ENCODE measurements at places on chromosomes 5 and 9.

DNA sequence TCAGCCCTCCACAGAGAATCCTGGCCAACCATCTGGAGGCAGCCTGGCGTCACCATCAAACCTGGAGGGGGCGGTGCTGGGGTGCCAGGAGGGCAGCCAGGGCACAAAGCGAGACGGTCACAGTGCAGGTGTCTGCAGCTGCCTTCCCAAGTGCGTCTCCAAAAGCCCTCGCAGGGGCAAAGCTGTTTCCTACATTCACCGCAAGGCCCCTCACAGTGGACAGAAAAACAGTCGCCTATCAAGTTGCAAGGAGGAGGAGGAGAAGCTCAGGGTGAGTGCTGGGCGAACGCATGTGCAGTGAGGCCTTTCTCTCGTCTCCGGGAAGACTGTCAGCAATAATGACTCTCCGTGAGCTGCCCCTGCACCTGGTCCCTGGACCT is 18.0 kb upstream of the LHX3 start:
- DNase-seq: no peak

- DNase-seq: no peak
These were observed 1.8 kb downstream of the MARCHF6 start for GRCh38 chr5:10355071-10355889.

DNA sequence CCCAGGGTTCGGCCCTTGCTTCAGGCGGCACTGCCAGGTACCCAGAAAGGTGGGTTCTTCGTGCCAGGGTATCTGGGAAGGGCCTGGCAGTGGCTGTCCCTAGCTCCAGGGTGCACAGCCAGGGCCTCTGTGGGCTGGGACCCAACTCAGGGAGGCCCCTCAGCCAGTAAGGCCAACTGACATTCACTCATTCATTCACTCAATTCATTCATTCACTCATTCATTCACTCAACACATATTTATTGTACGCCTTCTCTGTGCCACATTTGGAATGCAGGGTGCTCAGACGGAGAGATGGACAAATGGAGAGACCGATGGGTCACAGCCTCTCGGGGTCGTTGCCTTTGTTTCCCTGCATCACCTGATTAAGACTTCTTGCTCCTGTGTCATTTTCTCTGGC is 154.9 kb downstream of the GAPVD1 start:
- no peak for DNase-seq

- no peak for DNase-seq
These were observed 133.9 kb downstream of the DROSHA start for GRCh38 chr5:31397926-31398557.

DNA sequence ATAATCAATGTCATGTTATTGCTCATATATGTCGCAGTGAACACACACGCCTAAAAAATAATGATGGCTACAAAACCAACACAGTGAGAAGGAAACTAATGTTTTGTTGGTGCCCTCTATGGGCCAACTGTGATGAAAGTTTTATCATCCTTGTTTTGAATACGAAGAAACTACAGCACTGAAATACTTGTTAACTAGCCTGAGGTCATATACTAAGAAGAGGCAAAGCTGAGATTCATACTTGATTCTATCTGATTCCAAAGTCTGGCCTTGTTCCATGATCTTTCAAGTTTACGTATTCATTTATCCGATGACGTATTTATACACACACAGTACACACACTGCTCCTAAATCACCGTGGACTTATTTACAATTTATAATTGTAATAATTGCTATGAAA is 16.1 kb upstream of the DRD1 start:
- DNase-seq: no peak

- DNase-seq: no peak
These were observed 11.4 kb upstream of the C5orf63 start for GRCh38 chr5:127084656-127085055.

DNA sequence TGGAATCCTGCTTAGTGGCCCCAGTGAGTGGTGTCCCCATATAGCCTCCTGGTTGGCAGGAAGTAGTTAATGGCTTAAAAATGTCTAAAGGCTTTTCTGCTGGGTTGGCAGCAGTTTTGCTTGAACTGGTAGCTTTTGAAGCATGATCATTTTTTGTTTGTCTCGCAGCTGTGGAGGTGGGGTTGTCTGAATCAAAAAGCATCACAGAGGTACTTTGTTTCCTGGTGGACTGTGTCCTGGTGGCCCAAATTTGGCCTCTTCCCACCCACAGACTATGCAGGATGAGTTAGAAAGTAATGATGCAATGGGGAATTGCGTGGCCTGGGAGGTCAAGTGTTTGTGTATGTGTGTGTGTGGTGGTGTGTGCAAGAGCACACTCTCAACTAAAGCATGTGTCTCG is 322.7 kb downstream of the ARHGEF28 start:
- DNase-seq: no peak

- DNase-seq: no peak
These were observed 234.5 kb downstream of the PAPPA start for GRCh38 chr9:116387934-116388698.

GRCh38 chr9:116646661-116647514 is 40.2 kb upstream of the TRIM32 start:
- peak; percentile 18 for DNase-seq

DNA sequence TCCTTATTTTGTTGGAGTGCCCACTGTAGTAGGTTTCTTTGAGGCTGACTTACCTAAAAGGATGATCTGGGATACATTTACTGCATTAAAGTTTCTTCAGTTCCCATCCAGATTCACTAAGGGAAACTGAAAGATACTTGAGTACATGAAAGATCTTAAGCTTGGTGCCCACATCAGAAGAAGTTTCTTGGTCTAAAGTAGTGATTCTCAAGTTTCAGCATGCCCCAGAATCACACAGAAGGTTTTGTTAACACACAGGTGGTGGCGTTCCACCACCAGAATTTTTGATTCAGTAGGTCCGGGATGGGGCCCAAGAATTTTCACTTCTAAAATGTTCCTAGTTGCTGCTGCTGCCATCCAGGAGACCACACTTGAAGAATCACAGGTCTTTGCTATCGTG is 171.0 kb downstream of the ZNF462 start:
- DNase-seq: no peak

DNA sequence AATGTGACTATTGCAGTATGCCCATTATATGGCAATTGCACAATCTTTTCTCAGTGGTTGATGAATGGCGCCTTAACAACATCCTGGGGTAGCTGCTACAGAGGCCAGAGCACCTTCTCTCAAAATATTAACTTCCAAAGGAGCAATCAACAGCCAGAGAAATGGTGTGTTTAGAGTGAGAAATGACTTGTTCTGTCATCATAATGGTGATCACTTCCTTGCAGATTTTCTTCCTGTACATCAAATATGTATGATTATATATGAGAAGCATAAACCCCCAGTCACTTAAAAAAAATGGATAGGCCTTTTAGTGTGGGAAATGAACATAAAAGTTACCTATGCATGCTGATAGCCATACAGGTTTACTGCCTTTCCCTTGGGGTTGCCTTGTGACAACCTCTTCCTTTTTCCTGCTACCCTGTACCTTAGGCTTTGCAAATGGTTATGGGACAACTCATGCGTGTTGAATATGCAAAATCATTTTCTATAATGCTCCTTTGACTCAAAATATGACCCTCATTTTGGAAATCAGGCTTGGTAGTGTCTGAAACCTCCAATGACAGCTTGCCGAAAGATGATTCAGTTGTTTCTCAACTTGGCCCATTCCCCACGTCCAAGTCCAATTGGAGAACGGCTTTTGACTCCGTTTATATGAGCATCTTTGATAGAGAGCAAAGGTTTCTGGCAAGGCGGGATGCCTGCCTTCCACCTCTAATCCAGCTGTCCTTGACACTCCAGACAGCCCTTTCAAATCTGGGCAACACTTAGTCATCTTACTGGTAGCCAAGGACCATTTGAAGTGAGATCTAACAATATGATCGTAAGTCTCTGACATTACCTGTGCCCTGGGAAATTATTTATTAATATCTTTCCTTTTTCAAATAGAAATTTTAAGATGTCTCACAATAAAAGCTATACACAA is 69.3 kb downstream of the SLC1A1 start:
- no peak for DNase-seq

GRCh38 chr5:114007678-114008077 is 354.2 kb upstream of the KCNN2 start:
- DNase-seq: no peak

GRCh38 chr5:59104400-59105127 is 521.7 kb downstream of the RAB3C start:
- no peak for DNase-seq

DNA sequence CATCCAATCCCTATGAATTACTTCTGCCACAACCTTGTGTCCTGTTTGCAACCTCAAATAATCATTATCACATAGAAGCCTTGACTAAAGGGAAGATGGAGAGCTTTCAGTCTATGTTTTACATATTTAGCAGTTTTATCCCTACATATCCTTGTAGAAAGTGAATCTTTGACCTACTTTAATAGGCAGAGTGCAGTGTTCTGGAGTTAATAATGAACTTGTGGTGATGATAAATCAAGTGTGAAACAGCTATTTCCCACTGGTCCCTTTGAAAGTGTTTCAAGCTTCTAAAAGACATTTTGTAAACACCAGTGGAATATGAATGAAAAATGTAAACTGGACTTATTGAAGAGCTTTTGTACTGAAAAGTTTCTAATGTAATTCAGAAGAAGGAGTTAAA is 406.7 kb downstream of the GABRG2 start:
- DNase-seq: no peak

DNA sequence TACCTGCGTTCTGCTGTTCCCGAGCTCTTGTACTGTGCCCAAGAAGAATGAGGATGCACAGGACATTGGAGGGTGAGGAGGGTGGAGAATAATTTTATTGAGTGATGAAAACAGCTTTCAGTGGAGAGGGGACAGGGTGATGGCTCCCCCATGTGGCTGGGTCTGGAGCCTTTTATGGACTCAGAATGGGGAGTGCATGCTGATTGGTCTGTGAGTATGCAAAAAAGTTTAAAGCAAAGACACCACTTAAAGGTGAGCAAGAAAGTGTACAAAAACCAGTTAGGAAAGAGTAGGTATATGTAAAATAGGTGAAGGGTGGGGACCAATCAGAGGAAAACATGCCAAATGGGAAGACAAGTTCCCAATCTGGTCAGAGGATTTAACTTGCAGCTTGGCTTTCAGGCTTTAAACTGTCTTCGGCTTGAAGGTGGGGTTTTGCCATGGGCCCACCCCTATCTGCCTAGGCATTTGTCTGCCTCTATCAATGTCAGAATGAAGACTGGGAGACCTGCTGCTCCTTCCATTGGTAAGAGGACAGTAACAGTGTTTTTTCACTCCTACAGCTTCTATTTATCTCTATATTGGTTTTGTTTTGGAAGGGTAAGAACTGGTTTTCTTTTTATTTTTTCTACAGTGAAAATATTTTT is 118.0 kb upstream of the RAI14 start:
- DNase-seq: no peak

GRCh38 chr9:127990554-127990953 is 9.8 kb upstream of the EEIG1 start:
- no peak for DNase-seq

DNA sequence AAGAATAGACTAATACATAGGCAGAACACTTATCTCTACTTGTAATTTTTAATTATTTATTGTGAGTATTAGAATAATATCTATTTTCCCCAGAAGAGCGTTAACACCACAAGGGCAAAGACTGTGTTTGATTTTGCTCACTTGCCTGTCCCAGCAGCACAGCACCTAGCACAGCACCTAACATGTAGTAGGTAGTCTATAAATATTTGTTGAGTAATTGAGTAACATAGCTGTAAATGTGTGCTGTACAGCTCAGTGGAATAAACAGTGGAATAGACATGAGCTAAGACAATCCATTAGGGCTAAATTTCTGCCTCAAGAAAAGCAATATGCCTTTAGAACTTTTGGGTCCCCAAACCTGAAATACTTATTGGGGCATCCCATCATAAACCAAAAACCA is 49.3 kb upstream of the VCAN start:
- DNase-seq: no peak

DNA sequence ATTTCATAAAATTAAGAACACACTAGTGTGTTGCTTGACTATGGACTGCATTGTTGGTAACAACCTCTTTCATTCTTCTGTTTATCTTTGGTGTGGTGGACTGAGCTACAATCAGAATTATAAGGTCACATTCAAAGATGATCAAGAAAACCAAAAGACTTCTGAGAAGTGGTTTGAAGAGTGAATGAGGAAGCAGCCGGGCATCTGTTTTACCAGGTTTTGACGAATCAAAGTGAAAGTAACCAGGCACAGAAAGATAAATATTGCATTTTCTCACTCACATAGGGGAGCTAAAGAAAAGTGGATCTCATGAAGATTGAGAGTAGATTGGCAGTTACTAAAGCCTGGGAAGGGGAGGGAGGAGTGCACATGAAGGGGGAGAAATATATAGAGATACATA is 589.1 kb downstream of the ZNF608 start:
- no peak for DNase-seq

DNA sequence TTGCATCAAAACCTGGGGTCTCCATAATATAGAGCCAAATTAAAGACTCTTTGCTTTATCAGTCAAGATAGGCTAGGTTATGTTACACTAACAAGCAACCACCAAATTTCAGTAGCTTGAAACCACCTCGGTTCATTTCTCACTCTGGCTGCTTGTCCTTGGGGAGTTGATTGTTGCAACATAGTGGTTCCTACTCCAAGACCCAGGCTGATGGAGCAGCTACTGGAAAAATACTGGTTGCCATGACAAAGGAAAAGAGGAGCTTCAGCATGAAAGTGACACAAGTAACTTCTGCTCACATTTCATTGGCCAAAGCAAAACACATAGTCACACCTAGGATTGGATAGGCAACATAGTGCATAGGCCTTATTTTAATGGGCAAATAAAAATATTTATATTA is 18.5 kb upstream of the RCL1 start:
- no peak for DNase-seq

GRCh38 chr5:98490348-98490747 is 283.1 kb upstream of the RGMB start:
- DNase-seq: no peak

- no peak for DNase-seq
These were observed 828.9 kb upstream of the ZNF608 start for GRCh38 chr5:125575171-125575890.

DNA sequence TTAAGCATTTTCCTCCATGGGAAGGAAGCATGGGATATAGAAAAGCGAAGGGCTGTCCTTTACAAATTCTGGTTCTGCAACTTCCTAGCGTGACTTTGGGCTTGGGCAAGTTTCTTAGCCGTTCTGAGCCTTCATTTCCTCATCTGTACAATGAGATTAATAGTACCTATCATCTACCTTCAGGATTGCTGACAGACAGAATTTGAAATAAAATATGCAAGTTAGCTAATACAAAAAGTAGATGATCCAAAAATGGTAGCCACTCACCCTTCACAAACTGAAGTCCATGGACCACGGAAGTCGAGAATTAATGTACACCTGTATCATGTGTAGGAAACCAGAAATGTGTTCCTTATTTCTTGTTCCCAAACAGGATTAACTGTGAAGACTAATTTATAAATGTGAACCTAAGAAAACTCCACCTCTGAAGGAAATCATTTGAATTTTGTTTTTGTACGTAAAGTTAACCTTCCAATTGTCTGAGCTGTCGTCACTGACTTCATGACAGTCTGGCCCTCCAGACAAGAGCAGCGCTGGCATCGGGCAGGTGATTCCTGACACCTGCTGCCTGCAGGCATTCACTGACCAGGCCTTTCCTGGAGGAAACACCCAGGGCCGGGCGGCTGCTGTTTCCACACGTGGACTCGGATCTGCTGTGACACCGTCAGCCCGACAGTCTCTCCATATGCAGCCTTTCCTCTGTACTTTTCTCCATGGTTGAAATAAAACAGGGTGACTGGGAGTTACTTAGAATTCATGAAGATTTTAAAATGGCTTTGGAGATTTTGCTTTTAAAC is 63.4 kb downstream of the PSMB7 start:
- no peak for DNase-seq

GRCh38 chr5:157613385-157614245 is 38.0 kb upstream of the ADAM19 start:
- DNase-seq: no peak

Data from HEK293T (cell line).